ENCODE measurements at places on chromosomes 6 and 20.

DNA sequence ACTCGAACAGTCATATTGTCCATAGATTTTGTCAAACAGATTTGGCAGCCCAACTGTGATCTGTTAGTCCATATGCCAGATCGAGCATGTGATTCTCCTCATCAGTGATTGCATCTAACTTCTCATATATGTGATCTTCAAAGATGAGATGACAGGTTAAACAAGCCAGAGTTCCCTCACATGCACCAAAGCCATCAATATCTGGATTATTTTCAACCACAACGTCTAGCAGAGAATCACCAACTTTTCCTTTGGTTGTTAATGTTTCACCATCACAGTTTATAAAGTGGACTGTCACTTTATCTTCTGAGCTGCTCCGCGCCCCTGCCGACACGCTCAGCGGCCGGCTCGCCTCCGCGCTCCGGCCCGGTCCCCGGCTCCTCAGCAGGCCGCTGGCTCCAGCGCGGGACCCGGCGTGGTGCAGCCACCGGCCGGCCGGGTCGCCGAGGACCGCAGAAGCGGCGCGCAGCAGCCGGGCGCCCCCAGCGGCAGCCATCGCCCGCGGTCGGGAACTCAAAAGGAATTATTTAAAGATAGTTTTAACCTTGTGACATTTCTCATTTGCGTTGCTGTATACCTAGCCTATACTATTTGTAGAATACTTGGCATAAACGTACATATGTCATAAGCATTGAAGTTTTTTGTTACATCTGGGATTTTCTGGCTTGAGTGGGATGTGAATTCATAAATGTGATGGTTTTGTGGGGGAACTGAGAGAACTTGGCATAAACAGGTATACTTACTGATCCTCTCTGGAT lies 40.1 kb upstream of the DYNLRB1 start:
- DNase-seq = peak; percentile 25

GRCh38 chr6:134921721-134922261 lies 28.1 kb downstream of the ALDH8A1 start:
- no peak for DNase-seq

- DNase-seq = no peak
Measured at GRCh38 chr6:74749211-74750147, 456.4 kb downstream of the COL12A1 start.

- DNase-seq = no peak
Measured at GRCh38 chr6:73200735-73201134, 24.6 kb downstream of the KHDC1L start.

- no peak for DNase-seq
Measured at GRCh38 chr6:36688063-36688738, 9.4 kb upstream of the RAB44 start.

- DNase-seq = no peak
Measured at GRCh38 chr6:84093441-84094435, 60.2 kb downstream of the MRAP2 start.

GRCh38 chr6:1363729-1364572 lies 25.4 kb upstream of the FOXF2 start:
- DNase-seq = no peak

GRCh38 chr6:148518511-148519156 lies 176.0 kb downstream of the SASH1 start:
- DNase-seq = no peak

DNA sequence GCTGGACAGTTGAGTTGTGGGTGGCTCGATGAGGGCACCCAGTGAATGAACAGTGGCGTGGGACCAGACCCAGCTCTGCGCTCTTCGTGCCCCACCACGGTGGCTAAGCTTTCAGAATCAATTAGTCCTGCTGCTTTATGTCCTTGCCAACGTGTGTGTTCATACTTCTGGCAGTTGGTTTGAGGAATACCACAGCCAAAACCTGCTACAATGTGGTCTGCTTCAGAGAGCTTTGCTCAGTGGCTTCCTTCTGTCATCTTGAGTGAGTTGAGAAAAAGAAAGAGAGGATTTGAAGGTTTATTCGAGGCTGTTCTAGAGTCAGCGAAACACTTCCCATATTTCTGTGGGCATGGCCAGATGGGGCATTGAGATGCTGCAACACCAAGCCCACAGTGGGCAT lies 39.5 kb upstream of the SLC22A2 start:
- DNase-seq = no peak

DNA sequence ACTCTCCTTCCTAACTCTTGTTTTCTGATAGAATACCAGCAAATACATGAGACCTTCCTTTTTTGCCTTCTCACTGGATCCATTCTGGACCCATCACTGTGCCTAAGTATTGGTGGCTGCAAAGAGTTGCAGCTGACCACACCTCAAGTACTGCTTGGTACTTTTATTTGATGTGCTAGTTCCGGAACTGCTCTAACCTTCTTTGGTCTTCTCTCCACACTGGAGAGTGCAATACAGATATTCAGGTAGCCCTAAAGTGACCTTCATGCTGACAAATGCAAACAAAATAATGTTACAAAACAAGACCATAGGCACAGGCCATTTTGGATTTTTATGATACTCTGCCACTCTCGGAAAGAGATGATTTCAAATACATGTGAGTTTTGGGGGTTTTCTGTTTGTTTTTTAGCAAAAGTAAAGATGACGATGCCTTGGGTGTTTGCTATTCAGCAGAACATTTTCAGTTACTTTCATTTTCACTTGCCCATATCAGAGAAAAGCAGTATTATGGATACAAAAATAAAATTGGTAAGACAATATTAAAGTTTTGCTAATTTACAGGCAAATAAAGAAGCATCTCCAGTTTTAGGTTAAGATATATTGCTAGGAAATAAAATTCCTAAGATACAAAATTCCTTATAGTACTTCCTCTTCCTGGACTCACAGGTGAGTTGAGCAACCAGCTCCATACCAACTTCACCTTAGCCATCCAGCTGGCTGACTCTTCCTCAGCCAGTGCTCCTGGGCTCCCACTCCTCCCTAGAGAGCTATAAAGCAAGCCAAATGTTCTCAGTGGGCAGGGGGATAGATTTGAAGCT lies 42.0 kb downstream of the PTPRK start:
- DNase-seq = no peak

- DNase-seq = no peak
Measured at GRCh38 chr20:32028647-32029372, 18.6 kb downstream of the CCM2L start.

GRCh38 chr6:84016029-84016428 lies 17.5 kb upstream of the MRAP2 start:
- DNase-seq = no peak

- DNase-seq = no peak
Measured at GRCh38 chr6:162343936-162344645, 383.5 kb downstream of the PRKN start.

GRCh38 chr6:159047891-159048685 lies 3.3 kb upstream of the TAGAP start:
- no peak for DNase-seq

DNA sequence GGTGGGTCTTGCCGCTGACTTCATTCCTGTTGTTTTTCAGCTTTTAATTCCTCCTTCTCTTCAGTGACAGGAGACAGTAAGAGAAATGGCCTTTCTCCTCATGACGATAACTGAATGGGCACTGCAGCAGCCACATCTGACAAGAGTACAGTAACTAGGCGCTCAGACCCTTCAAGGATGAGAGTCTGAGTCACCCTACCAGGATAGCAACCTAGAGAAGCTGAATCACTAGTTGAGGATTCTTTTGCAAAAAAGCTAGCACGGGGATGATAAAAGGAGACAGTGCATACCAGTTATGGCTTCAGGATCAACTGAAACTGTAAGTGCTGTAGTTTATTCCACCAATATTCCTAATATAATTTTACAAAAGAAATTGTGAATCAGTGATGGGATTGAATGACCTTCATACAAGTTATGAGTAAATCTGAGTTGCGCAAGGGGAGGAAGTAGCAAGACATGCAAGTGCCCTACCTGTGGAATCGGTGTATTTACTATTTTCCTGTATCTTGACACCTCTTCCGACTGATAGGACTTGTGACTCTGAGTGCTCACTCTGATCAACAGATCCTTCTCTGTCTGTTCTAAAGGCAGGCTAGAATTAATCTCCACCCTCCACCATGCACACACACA lies 161.8 kb upstream of the GRIK2 start:
- DNase-seq = no peak

DNA sequence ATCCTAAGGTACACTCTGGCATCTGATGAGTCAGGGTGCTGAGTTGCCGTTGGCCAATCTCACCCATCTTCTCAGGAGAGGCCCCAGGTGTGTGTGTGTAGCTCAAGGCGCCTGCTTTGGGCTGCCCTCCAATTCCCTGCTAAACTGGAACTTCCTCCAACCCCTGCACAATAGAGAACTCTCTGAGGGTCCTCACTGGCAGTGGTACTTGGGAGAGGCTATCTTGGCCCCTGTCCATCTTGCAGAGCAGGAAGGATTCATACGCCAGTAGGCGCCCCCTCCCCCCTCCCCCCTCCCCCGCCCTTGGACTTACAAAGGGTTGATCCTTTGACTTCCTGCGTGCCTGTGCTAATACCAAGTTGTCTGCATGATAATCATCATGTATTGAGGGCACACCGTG lies 173.6 kb downstream of the SASH1 start:
- DNase-seq = no peak

DNA sequence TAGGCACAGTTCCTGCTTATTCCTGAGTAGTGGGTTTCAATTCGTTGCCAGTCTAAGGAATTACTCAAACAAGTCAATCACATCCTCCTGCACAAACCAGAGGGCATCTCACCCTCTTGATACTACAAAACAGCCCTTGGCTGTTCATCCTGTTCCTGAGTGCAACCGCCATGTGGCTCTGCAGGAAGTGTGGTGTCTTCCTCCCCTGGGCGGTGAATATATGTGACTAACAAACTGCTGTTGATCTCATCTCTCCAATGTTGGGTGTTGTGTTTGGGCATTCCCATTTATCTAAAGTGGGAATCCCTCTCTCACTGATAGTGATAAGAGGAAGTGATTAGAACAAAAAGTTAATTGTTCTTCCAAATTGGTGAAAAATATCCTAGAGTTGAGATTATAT lies 163.0 kb downstream of the TBX18 start:
- DNase-seq = no peak

DNA sequence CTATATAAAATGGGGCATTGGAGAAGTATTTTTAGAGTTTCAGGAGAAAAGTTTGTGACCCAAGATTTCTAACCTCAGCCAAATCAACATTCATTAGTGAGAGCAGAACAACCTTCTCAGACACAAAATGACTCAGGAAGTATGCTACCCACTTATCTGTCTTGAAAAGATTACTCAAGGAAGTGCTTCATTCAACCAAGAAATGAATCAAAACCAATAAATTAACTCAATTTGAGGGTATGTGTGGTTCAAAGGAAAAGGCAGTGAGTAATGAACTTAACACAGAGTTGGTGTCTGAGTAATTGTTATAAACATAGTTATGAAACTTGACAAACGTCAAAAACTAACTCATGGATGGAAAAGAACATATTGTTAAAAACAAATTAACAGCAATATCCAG lies 227.6 kb downstream of the HAO1 start:
- no peak for DNase-seq

GRCh38 chr6:100096936-100097335 lies 102.9 kb upstream of the MCHR2 start:
- DNase-seq = no peak

DNA sequence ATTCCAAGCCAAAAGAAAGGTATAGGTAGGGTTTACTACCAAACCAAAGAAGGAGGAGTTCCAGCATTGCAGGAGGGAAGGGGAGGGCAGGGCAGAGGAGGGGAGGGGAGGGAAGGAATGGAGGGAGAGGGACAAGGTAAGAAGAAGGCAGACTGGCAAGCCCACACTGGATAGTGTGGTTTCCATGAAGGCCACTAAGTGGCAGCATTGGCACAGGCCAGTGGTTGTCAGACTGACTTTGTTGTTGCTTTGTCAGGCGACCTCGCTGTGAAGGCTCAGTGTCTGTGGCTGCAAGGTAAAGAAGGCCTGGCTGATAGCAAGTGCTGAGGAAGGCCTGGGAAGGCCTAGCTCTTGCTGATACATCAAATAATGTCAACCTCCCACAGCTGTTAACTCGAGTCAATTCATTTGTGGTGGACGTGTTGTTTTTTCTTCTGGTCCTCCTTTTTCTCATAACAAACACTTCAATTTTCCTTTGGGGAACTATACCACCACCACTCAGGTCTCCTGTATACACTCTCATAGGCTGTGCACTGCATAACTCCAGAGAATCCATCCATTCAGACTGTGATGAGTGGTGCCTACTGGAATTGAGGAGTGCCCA lies 7.7 kb upstream of the ZNF334 start:
- no peak for DNase-seq

DNA sequence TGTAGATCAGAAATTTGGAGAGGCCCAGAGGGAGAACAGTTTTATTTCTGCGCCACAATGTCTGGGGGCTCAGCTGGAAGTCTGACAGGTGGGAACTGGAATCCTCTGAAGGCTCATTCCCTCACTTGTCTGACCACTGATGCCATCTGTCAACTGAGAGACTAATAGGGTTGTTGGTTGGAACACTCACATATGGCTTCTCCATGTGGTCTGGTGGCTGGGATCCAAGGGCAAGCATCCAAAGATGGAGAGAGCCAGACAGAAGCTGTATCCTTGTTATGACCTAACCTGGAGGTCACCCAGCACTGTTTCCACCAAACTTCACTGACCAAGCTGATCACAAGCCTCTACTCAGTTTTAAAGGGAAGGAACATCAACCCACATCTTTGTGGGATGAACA lies 117.9 kb upstream of the AKAP12 start:
- DNase-seq = no peak

- no peak for DNase-seq
Measured at GRCh38 chr20:34806255-34806654, 19.2 kb downstream of the NCOA6 start.

DNA sequence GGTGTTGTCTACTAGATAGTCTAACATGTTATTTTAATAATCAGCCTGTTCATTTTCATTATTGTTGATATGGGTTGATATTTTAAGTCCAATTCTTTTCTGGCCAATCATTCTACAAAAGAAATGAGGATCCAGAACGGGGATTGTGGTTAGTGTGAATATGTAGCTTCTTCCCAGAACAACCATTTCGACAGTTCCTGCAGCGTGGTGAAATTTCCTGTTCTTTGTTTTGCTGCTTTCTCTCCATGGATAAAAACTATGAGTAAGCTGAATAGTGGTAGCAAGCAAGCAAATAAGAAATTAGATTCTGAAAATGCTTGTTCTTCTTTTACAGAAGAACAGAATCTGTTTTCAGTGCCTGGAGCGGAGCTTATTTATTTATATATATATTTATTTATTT lies 65.5 kb upstream of the F13A1 start:
- DNase-seq = no peak
